Stimulated activated CD4-positive, alpha-beta T cell treated with anti-CD3 and anti-CD28 coated beads, Interleukin-2, amount 100 ng/mL, for 24 hours (primary cell): ENCODE measurements at places on chromosomes 2 and 18.

- DNase-seq = no peak
Measured at GRCh38 chr18:31273812-31274527, 44.0 kb upstream of the DSG1 start.

GRCh38 chr18:75928706-75929105, 501.2 kb upstream of the SMIM21 start:
- no peak for DNase-seq

DNA sequence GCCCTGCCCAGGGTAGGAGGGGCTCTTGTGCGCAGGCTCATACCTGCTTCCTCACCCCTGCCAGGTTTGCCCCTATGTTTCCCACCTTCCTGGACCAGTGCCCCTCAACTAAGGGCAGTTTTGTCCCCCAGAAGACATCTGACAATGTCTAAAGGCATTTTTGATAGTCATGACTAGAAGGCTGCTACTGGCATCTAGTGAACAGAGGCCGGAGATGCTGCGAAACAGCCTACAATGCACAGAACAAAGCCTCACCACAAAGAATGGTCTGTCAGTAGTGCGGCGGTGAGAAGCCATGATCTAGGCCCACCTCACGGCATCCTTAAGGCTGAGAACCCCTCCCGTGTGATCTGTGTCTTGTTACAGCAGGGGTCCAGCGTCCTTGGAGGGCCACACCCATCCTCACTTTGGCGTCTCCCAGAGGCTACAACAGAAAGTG, 96.0 kb downstream of the TMEM17 start:
- no peak for DNase-seq

DNA sequence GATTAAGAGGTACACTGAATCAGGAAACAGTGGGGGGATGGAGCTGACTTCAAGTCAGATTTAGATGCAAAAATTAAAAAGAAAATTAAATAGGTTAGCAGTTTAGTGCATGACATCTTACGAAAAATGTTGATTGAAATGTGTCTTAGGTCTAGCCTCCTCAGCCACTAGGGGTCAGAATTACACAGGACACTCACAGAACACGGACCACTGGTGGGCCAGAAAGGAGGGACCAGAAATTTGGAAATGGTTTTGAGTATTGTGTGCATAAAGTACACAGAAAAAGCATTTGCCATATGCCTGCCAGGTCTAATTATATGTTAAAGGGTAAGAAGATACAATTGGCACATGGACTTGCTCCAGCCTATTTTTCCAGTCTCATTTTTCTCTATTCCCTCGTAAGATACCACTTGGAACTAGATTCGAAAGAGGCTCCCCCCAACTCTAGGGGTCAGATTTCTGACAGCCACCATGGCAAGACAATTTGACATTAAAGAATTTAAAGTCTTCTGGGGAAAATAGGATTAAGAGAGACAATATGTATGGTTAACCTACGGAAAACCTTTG, 550.2 kb upstream of the SETBP1 start:
- no peak for DNase-seq

DNA sequence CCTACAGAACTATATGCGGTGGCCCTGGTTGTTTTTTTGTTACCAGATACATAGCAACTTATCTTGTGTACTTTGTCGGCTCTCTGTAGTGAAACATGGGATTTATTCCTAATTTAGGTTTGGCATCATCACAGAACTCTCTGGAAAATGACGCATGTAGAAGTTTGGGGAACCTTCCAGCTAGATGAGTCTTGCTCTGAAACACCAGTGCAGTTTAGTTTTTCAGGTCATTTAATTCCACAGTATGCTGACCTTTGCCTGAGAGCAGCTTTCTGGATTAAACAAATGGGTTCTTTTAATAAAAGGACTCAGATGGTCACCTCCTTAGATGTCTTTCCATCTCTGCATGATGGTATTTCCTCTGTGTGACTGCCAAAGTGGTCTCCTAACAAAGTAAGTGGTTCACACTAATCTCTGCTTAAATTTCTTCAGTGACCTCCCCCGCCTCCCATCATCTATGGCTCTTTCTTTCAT, 39.9 kb downstream of the MYO3B start:
- DNase-seq = no peak

DNA sequence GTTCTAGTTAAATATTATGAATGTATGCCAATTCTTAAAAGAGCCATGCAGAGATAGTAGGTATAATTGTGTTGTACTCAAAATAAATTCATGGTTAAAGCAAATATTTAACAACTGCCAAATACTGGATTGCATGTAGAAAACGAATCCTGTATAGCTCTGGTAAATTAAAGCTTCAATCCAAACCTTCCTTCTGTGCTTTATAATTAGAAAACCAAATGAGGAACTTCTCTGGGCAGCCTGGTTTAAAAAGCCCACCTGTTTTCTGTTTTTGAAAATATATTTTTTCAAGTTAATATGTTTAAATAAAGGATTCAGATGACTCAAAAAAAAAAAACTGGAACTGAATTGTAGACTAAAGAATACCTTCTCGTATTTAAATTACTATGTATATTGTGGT, 48.3 kb upstream of the ITGA4 start:
- DNase-seq = no peak

GRCh38 chr18:3870914-3871313, 420.9 kb downstream of the TGIF1 start:
- no peak for DNase-seq

GRCh38 chr18:80190311-80190710, 57.0 kb downstream of the PARD6G start:
- DNase-seq = no peak

GRCh38 chr2:181554061-181554830, 97.1 kb downstream of the ITGA4 start:
- no peak for DNase-seq

DNA sequence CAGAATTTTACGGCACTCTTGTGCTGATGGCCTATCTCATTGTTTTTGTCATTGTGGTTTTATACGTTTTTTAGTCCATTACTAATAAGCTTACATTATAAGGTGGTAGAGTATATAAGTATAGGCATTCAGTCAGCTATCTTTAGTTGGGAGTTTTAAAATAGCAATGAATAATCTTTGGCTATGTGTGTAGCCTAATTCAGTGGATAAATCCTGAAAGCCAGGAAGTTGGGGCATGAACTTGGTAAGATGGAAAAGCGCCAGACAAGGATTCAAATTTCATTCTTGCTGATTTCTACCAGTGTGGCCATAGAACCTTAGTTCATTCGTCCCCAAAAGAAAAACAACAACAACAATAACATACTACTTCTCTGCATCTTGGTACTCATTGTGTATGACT, 31.2 kb downstream of the EPC2 start:
- DNase-seq = no peak

DNA sequence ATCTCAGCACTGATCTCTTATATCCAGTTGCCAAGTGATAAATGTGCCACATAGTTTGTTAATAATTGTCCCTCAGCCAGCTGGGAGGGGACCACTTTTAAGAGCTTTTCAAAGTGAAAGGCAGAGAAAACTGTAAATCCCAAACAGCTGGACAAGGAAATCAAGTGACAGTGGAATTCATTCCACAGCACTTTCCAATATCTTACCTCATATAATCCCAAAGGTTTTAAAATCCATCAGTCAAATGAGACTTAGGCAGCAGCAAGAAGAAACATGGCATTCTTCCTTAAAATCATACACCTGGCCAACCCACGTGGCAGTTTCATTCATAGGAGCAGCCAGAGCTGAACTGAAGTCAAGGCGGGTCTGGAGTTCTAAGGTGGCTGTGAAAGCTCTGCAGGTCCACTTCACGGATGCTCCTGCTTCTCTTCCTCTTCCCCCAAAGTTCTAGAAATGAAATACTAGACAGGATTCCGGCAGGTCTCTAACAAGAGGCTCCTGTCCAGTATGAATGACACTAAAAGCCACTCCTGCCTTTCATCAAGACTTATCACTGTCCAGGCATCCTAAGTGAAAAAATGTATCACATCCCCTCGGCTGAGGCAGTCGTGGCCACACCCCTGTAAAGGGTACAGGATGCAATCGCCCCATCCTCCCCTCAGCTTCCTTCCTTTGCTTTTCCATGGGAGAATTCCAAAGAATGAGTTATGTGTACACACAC, 190.4 kb upstream of the STK17B start:
- no peak for DNase-seq

- no peak for DNase-seq
Measured at GRCh38 chr18:13320891-13321425, 102.4 kb downstream of the LDLRAD4 start.

- no peak for DNase-seq
Measured at GRCh38 chr2:199206536-199206935, 251.2 kb downstream of the SATB2 start.

DNA sequence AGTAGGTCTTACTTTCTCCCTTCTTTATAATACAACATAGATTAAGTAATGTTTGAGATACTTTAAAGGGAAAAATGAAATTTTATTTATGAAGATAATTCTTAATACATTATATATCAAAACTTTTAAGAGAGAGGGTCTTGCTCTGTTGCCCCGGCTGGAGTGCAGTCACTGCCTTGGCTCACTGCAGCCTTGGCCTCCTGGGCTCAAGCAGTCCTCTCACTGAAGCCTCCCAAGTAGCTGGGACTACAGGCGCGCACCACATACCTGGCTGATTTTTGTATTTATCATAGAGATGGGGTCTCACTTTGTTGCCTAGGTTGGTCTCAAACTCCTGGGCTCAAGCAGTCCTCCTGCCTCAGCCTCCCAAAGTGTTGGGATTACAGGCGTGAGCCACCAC, 94.8 kb downstream of the COX7A2L start:
- no peak for DNase-seq

DNA sequence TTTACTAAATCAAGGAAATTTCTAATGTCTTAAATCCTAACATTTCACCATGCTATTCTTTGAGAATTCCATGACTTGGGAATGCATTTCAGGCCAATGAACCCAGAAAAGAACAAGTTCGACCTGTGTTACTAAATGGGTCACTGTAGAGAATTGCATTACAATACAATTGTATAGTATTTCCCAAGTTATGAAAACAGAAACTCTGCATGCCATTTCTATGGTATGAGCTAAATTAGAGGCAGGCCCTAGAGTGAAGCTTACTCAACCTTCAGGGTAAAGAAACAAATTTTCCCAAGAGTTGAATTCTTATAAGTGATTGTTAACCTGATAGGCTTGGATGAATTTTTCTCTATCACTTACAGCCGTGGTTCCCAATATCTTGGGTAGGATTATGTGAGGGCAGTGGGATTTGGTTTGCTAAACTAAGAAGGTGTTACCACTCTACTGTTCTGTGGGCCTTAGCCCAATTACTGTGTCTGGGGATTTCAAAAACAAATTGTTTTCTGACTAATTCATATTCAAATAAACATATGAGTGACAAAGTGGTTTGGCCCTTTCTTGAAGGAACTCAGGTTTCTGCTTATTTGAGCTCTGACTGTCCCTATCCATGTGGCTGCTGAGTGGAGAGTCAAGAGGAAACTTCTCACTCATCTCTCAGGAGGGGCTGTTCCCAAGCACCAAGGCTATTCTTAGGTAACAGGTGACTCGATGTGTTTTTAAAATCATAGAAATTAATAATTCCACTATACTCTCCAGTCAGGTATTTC, 11.2 kb upstream of the SERPINB7 start:
- DNase-seq = no peak

GRCh38 chr18:74399091-74399887, 57.8 kb downstream of the DIPK1C start:
- DNase-seq = no peak

GRCh38 chr2:199216253-199216652, 241.5 kb downstream of the SATB2 start:
- DNase-seq = no peak

- no peak for DNase-seq
Measured at GRCh38 chr2:121033461-121033996, 251.5 kb downstream of the TFCP2L1 start.

DNA sequence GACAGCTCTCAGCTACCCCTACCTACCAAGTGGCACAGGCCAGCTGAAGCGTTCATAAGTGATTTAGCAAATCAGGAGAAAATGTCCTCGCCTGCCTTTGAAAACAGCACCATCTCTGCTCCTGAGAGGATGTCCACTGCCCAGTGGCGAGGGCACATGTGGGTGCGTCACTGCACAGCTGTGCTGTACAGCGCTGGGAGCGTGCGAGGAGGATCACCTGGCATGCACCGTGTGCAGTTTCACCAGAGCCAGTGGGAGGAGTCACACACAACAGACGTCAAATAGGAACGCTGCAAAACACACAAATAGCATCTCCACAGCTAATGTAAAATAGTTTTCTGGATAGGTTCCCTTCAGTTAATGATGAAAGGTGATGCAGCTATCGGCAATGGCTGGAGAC, 154.1 kb downstream of the HDAC4 start:
- no peak for DNase-seq

GRCh38 chr2:171578127-171578803, 56.0 kb downstream of the CYBRD1 start:
- DNase-seq = no peak

DNA sequence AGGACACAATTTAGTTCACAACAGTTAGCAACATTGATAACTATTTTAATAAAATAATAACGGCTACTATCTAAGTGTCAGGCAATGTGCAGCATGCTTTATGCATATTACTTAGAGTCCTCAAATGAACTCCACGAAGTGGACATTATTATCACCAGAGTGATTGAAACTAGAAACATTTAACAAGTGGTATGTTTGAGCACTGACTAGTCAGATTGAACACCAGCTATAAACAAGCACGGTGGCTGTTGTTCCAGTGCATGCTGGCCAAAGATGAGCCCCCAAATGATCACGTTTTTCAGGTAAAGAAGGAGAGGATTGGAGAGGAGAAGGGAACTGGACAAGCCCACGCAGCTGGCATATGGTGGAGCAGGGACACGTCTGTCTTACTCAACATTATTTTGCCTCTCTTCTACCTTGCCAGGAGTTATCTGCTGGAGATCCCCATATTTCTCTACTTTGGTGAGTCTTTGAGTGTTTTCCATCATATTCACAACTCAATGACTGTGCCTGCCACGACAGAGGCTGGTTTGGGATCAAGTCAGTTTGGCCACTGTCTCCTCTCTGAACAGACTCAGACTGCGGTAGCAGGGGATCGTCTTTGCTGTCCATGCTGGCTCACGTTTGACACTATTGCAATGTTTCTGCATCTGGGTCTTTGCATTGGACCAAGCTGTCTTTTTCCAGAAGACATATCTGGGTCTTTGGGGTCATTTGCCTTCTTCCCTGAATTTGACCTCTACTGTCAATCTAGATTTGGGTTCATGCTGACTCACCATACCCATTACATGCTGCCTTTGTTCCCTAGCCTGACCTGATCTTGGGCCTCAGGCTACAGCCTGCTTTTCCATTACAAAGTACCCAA, 66.0 kb upstream of the ACSL3 start:
- no peak for DNase-seq

- DNase-seq = no peak
Measured at GRCh38 chr18:37568671-37569070, 3.1 kb upstream of the CELF4 start.

GRCh38 chr2:233807215-233807865, 29.2 kb downstream of the MROH2A start:
- no peak for DNase-seq

DNA sequence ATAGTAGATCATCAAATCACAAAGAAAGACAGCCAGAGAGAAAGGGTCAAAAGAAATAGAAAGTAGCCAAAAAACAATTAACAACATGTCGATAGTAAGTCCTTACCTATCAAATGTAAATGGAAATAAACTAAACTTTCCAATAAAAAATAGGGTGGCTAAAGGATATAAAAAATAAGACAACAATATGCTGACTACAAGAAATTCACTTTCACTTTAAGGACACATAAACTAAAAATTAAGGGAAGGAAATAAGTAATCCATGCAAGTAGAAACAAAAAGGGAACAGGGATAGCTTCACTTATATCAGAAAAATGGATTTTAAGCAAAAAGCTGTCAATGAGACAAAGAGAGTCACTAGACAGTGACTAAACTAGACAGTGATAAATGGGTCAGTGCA, 903.9 kb upstream of the ZEB2 start:
- DNase-seq = no peak

- no peak for DNase-seq
Measured at GRCh38 chr2:174827371-174828369, 63.4 kb upstream of the CHRNA1 start.

GRCh38 chr2:201470821-201471731, 19.5 kb downstream of the STRADB start:
- DNase-seq = no peak
